ENCODE measurements at places on chromosomes 6 and 20.
A peak's percentile ranks its signal among the peaks of the same experiment; 100 is the strongest.

DNA sequence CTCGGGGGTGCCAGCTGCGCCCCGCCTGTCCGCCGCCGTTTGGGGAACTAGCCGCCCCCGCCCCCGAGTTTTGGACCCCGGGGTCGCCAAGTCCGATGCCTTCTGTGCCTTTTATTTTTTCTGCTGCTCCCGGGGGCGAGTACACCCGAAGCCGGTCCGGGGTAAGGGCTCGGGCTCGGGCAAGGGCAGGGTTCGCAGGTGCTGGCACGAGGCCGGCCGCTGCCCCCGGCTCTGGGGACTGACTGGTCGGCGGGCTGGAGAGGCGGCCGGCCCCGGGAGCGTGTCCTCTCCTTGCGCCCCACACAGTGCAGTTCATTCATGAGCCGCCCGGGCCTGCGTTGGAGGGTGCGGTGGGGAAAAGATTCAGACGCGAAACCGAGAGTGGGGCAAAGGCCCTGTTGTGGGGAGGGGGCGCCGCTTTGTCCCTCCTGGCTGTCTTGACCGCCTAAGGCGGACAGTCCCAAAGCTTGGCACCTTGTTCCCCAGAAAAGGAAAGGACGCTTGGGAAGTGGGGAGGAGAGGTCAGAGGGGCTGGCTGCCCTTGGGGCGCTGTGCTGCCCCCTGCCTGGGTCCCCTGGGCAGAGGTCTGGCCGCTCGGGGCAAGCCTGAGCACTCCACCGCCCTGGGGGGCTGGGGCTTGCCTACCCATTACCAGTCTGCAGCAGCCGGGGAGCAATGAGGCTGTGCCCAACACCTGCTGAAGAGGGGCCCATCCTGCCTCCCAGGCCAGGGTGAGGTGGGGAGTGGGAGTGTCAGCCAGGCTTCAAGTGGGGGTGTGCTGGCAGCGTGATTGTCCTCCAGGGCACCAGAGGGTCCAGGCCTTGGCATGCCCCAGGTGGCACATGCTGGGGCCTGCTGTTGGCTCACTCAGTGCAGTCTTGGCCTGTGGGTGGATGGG is 915 bp downstream of the TMEM63B start:
- peak; percentile 48 for ATAC-seq

- peak; percentile 27 for ATAC-seq
Observed at GRCh38 chr6:110180228-110181008, at the start of gene CDC40. CDC40 (plus strand) TSS chr6:110180427; CDS start chr6:110180445, 18 bp downstream.

GRCh38 chr20:23298155-23298554 is 52.4 kb upstream of the NXT1 start:
- ATAC-seq: no peak

DNA sequence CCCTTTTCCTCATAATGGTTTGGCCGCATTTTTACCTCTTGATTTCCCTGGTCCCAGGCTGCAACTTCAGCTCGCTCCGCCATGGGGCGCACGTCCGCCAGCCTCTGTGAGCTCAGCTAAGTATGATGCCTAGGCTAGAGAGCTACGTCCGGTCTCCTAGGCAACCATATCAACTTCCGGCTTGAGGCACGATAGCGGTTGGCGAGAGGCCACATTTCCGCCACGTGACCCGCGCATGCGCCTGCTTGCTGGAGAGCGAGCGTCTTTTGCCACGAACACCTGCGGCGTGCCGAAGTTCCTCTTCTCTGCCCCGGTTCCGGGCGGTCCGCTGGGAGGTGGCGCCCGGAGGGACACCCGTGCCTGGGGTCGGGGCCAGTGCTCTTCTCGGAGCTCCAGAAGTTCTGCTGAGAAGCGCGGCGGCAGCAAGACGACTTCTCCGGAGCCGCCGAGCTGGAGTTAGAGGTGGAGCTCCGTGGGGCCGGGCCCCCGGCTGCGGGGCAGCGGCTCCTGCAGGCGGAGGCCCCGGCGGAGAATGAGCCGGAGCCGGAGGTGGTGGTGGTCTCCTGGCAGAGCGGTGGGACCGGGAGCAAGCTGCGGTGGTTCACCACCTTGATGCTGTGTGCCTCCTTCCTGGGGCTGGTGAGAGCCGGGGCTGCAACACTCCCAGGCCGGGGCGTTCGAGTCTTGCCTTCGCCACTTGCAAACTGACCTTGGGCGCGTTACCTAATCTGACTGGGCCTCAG is 172.0 kb downstream of the SLC16A10 start:
- peak; percentile 99 for ATAC-seq

GRCh38 chr6:40671001-40671693 is 84.0 kb upstream of the LRFN2 start:
- no peak for ATAC-seq

GRCh38 chr6:45759472-45759810 is 256.2 kb downstream of the CLIC5 start:
- no peak for ATAC-seq

GRCh38 chr6:137744877-137745276 is 122.2 kb upstream of the TNFAIP3 start:
- no peak for ATAC-seq

- no peak for ATAC-seq
Observed at GRCh38 chr20:14126856-14127255, 131.5 kb downstream of the MACROD2 start.

GRCh38 chr6:133396233-133396983 is 155.3 kb downstream of the EYA4 start:
- no peak for ATAC-seq

- no peak for ATAC-seq
Observed at GRCh38 chr6:168384045-168385036, 56.6 kb upstream of the SMOC2 start.

- ATAC-seq: no peak
Observed at GRCh38 chr20:23223908-23224580, 126.5 kb upstream of the NXT1 start.

GRCh38 chr20:16423311-16424212 is 149.7 kb downstream of the KIF16B start:
- ATAC-seq: no peak

DNA sequence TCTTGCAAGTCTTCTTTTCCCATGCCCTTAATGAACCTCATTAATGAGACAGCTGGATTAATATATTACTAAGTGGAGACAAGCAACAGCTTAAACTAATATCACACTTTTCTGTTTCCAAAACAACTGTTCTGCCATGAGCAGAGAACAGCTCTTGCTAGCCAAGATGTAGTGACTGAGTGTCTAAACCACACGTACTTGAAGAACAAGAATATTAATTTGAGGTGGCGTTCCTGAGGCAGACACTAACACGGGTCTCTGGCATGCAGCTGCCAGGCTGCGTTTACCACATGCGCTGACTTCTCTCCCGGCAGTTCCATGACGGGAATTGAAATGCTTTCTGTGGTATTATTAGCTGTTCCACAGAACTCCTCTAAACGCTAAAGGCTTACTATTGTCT is 80.6 kb downstream of the FNDC1 start:
- no peak for ATAC-seq
